ENCODE measurements at places on chromosomes 6 and 20. TPM values are rescaled to one million over a fixed set of nuclear protein-coding genes. Genes with fewer than 3 reads are reported as not detected.

Gene FOXS1
- not detected for total RNA-seq

Gene PSORS1C2
- not detected for total RNA-seq

Gene TMEM244
- not detected for total RNA-seq

Gene MROH8
- total RNA-seq, result 3.1 TPM

Gene RAD21L1
- total RNA-seq, result not detected

Gene ANKEF1
- total RNA-seq, result 9.0 TPM

GRCh38 chr20:17916433-17916891 lies 52.1 kb downstream of the SNX5 start:
- DNase-seq, result no peak

DNA sequence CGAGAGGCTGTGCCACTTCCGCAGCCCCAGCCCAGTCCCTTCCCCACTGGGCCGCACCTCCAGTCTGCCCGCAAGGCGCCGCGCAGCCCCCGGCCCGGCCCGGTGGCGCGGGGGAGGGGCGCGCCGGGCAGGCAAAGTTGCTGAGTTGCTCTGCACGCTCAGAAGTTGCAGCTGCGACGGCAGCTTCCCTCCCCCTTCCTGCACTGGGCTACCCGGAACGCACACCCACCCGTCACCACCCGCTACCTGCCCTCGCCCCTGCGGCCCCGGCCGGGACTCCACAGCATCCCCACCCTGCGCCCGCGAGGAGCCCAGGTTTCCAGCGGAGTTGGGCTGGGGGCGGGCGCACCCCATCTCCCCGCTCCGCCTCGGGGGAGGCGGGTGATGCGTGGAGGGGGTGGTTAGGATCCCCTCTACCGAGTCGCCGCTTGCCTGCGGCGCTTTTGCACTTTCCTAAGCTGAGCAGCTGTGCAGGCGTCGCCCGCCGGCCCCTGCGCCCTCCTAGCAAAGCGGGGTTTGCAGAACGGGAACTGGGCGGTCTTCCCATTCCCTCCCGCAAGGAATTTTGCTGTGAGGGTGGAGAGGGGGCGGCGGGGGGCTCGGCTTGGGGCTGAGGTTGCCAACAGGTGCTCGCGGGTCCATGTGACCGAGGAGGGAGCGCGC lies 55.9 kb upstream of the RREB1 start:
- DNase-seq, result peak; percentile 63

DNA sequence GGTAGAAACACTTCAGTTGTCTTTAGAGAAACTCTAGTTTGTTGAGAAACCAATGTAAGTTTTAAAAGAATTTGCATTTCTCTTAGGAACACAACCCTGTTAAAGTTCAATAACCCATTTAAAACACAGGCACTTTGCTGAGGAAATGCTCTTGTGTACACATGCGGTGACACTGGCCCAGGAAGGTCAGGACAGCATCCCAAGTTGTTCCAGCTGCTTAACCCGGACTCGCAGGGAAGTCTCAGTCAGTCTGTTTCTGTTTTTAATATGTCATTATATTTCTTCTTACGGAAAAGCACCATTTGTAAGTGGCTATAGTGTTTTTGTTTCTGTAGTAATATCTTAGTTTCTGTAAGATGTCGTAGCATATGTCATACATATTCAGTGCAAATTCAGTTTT lies 36.9 kb downstream of the RIN2 start:
- DNase-seq, result no peak

- DNase-seq, result no peak
These were observed 157.9 kb upstream of the PDE10A start for GRCh38 chr6:165820934-165821333.

GRCh38 chr6:89146718-89147700 lies 1.2 kb downstream of the PM20D2 start:
- DNase-seq, result no peak

- DNase-seq, result no peak
These were observed 36.0 kb upstream of the SLC35D3 start for GRCh38 chr6:136886091-136886490.

- DNase-seq, result no peak
These were observed 43.0 kb downstream of the RALGAPB start for GRCh38 chr20:38515631-38516030.
